ENCODE measurements at places on chromosomes 6 and 20.

GRCh38 chr6:15575357-15576033 is 87.3 kb downstream of the DTNBP1 start:
- DNase-seq: no peak

- no peak for DNase-seq
Measured at GRCh38 chr6:20366082-20366830, 35.4 kb upstream of the E2F3 start.

DNA sequence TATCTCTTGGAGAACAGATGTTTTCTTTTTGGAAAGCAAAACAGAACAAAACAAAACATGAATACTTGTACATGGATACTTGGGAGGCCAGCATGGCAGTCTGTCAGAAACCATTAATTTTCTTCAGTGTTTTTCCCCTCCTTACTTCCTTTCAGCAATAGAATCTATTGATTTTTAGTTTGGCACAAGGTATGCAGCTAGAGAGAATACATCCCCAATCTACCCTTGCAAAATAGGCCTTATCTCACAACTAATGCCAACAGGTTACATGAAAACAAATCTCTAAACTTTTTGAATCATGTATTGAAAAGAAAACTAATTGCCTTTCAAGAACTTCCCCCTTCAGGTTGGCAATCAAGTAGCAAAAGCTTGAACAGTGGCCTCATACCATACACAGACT is 2.8 kb downstream of the PGK2 start:
- DNase-seq: no peak

DNA sequence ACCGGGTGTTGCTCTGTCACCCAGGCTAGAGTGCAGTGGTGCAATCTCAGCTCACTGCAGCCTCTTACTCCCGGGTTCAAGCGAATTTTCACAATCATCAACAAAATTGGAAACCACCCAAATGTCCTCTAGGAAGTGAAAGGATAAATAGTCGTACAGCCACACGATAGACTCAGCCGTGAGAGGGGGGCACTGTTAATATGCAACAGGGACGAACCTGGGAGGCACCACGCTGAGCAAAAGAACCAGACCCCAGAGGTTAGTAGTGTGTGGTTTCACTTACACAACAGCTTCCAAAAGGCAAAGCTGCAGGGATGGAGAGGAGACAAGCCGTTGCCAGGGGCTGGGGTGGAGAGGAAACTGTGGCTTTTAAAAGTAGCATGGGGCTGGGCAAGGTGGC is 30.1 kb upstream of the NTSR1 start:
- no peak for DNase-seq

DNA sequence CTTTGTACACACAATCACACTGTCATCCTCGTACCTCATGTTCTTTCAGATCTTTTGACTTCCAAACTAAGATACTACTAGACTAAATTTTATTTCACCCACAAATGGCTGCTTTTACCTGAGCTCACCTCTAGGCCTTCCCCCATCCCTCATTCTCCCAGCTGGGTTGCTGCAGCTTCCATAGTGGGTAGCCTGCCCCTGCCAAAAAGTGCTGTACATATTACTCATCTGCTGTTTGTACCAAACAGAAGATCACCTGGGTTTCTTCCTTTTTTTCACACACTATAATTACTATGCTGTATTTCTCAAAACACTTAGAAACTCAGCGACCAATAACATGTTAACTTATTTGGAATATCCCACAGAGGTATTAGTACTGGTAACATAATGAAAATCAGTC is 267.6 kb upstream of the PRDM1 start:
- DNase-seq: no peak

- no peak for DNase-seq
Measured at GRCh38 chr20:54585217-54585616, 109.8 kb downstream of the DOK5 start.

- no peak for DNase-seq
Measured at GRCh38 chr20:63568986-63569949, 4.8 kb downstream of the HELZ2 start.

DNA sequence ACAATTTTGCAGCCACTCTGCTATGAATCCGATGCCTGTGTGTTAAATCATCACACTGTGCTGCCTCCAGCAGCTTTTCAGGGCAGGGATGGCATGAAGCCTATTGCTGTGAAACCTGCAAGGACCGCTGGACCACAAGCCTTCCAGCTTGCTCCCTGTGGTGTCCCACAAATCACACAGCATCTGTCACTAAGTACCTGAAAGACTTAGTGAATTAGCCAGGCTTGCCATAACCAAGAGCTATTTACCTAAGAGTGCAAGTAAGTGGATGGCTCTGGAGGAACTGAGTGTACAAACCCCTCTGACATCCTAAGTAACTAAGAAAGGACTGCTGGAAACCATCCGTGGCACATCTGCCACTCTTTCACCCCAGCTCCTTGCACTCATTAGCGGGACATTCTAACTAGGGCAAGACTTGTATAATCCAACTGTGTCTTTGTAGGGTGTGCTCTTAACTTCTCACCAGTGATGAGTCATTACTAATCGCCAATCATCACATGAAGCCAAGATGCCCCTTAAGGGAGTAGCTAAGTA is 34.7 kb downstream of the FOXQ1 start:
- DNase-seq: no peak

DNA sequence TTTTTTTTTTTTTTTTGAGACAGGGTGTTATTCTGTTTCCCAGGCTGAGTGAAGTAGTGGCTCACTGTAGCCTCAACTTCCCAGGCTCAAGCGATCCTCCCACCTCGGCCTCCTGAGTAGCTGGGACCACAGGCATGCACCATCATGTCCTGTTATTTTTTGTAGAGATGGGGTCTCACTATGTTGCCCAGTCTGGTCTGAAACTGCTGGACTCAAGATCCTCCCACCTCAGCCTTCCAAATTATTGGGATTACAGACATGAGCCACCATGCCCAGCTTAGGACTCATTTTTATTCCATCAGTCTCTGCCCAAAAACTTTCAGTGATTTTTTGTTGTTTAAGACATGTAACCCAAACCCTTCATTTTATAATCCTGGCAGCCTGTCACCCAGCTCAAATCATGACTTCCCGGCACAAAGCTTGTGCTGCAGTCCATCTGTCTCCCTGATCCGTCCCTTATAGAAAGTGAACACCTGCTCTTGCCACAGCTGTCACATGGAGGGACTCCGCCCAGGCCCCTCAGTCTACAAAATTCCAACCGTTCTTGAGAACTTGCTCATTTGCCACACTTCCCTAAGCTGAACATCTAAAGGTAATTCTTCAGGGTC is 183.9 kb upstream of the JARID2 start:
- DNase-seq: no peak

- DNase-seq: no peak
Measured at GRCh38 chr6:164345806-164346496, 931.4 kb downstream of the QKI start.

DNA sequence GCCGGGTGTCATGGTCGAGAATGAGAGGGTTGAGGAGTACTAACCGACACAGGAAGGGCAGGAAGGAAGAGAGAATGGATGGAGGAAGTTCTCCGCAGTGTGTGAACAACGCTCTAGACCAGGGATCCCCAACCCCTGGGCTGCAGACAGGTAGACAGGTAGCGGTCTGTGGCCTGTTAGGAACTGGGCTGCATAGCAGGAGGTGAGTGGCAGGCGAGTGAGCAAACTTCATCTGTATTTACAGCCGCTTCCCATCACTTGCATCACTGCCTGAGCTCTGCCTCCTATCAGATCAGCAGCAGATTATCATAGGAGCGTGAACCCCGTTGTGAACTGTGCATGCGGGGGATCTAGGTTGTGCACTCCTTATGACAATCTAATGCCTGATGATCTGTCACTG is 62.0 kb downstream of the SULF2 start:
- DNase-seq: no peak

DNA sequence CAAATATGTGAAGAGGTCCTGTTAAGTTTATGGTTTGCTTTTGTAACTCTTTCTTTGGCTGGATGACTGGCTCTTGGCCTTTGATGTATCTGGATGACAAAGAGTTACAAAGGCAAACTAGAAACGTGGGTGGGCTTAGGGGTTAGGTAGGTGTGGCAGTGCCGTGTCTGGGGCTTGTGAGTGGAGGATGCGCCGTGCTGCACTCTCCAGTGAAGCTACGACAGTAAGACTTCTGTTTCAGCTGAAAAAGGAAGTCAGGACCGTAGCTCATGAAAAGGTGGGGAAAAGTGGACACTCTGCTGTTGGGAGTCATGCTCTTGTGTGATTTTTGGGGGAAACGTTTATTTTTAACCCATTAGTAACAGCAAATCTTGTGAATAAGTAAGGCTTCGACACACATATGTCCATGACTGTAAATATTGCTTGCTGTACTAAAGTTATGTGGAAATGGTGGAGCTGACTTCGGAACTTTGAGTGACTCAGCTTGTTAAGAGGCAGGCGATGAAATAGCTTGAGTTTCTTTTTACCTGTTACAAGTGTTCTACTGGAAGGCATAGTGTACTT is 45.6 kb downstream of the DUSP22 start:
- DNase-seq: no peak

- DNase-seq: no peak
Measured at GRCh38 chr6:10690651-10691445, 3.6 kb downstream of the C6orf52 start.

GRCh38 chr6:91713911-91714310 is 1127.0 kb upstream of the MAP3K7 start:
- DNase-seq: no peak

DNA sequence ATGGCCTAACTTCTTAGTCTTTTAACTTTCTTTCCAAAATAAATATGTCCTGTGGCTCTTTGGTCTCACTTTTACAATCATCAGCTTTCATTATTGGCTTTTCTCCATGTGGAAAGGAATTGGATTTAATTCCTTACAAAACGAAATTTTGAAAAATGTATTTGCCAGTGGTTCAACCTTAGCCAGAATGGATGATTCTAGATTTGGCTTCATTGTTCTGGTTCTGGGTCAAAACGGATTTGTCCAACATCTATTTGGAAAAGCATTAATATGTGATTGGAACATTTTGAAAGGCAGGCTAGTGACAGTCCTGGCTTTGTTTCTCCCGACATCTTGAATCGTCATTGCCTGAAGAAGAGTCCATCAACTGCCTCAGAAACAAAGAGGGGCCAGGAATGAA is 59.2 kb downstream of the TENT5A start:
- DNase-seq: no peak

- DNase-seq: no peak
Measured at GRCh38 chr20:24378661-24379483, 90.6 kb upstream of the SYNDIG1 start.

GRCh38 chr6:157645201-157645795 is 177.7 kb upstream of the SNX9 start:
- DNase-seq: no peak

DNA sequence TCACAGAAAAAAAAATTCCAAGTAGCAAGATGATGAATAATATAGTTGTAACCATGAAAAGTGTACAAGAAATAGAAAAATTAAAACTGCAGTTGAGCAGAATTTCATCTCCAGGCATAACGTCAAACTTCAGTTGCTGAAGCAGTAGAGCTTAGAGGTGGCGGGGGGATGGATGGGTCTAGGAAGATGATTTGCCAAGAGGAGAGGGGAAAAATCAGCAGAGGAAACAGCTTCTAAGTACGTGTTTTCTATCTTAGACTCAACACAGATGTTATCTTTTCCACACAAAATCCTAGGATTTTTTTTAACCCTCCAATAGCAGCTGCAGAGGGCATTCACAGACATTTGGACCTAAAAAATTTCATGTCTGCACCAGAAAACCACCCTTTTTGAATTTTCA is 136.0 kb downstream of the OPN5 start:
- no peak for DNase-seq

DNA sequence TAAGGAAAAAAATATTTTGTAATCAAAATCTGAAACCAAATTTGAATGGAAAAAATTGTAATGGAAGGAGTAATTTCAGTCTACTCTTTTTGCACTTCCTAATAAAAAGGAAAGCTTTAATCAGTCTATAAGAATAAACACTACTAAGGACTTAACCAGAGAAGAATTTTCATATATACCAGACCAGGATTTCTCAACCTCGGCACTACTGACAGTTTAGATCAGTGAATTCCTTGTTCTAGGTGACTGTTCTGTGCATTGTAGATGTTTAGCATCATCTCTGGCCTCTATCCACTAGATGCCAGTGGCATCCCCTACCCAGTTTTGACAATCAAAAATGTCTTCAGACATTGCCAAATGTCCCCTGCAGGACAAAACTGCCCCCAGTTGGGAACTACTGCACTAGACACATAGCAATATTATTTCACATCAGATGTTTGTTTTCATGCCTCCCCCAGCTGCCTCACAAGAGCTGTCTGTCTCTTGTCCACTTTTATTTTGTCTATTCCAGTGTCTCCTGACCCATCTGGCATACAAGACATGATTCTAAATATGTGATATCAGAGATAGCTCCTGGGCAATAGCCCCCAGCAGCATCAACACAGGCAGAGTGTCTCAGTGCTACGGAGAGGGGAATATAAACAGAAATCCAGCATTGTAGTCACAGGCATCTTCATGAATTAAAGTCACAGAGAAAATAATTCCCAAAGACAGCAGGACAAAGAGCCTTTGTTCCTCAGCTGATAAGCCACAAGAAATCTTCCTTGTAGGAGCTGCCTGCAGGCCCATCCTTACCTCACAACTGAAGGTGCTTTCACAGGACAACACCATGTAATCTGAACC is 27.0 kb downstream of the DNAAF9 start:
- DNase-seq: no peak

DNA sequence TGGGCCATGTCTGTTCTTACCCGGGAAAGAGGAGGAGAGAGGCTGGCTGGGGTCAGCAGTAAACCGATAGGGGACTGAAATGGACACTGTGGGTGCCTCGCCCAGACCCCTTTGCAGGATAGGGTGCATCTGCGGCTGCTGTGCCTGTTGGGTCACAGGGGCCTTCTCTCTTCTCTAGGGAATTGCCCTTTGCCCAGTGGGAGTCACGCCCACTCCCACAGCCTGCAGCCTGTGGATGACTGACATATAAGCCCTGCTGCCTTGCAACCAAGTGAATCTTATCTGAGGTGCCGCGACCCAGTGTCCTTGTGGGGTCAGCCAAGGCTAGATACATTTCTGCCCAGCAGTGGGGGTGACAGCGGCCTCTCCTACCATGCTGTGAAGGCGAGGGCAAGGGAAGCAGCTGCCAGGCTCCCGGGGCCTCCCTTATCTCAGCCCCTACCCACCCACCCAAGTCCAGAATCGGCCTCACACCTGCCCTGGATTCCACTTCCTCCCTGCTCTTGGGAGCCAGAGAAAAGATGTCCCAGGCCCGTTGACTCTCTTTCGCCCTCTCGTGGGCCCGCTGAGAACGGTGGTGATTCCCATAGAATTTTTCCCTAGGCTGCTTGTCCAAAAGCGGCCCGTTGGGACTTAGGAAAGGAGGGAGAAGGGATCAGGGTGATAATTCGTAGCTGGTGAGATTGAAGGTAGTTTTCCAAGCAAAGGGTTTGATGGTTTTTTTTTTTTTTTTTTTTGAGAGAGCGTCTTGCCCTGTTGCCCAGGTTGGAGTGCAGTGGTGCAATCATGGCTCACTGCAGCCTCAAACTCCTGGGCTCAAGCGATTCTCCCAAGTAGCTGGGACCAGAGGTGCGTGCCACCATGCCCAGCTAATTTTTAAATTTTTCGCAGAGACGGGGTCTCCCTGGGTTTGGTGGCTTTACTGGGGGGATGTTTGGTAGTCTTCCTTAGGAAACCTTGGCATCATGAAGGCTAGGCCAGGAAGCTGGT is 76.4 kb upstream of the RNF24 start:
- peak; percentile 72 for DNase-seq
